ENCODE measurements at places on chromosomes 2 and 18.

DNA sequence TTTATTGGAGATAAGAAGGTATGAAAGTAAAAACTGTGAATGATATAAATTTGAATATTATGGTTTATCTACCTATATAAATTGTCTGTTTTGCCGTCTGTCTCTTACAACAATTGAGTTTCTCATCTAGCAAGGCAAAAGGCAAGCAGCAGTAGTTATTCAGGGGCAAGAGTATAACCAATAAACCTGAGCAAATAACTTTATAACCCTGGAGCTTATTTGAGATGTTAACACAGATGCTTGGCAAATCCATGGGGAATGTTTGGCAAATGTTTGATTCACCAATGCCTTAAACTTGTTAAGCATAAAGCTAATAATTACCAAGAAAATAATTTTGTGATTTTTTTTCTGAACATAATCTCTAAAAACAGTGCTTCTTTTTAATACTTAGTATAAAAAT is 9.9 kb upstream of the EPHA4 start:
- DNase-seq: no peak
- H3K27me3 ChIP-seq: no peaks in the 10 kb centered on the region
- H3K4me3 ChIP-seq: no peak overlapping the region
- no peak overlapping the region for H3K27ac ChIP-seq
- no peaks in the 10 kb centered on the region for H3K36me3 ChIP-seq

DNA sequence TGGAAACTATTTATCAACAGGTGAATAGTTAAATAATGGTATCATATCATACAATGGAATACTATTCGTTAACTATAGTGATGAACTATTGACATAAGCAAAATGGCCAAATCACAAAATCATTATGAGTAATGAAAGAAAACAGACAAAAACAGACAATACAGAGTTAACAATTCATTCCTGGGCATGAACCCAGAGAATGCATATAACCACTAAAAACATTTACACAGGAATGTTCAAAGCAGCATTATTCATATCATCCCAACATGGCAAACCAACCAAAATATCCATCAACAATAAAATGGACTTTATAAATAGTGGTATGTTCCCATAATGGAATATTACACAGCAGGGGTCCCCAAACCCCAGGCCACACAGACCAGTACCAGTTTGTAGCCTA is 131.2 kb upstream of the CYP1B1 start:
- no peaks in the 10 kb centered on the region for H3K36me3 ChIP-seq
- DNase-seq: no peak
- H3K27me3 ChIP-seq: no peaks in the 10 kb centered on the region

GRCh38 chr2:201622306-201622970 is 20.9 kb downstream of the TMEM237 start:
- H3K27me3 ChIP-seq: no peaks in the 10 kb centered on the region
- no peak overlapping the region for H3K4me3 ChIP-seq
- no peak overlapping the region for H3K27ac ChIP-seq
- peaks cover 34% of the 10 kb centered on the region for H3K36me3 ChIP-seq

GRCh38 chr2:121205321-121205942 is 79.6 kb downstream of the TFCP2L1 start:
- no peak for DNase-seq
- H3K27ac ChIP-seq: no peak overlapping the region
- H3K4me3 ChIP-seq: no peak overlapping the region
- no peaks in the 10 kb centered on the region for H3K27me3 ChIP-seq

DNA sequence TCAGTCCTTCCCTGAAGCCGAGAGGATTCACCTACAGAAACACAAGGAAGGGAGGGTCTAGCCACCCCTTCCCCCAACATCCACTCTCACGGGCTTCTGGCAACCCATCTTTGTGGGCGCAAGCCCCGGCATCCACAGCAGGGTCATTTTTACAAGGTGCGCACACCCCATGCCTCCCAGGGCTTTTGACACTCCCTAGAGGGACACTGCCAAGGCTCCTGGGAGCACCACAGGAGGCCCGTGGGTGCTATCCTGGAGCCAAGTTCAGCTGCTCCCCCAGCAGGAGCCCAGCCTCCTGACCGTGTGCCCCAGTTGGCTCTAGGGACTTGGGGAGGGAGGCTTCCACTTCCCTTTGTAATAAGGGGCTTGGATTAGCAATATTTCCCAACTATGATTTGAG is 251.6 kb downstream of the TNS1 start:
- peaks cover 9% of the 10 kb centered on the region for H3K27me3 ChIP-seq
- H3K27ac ChIP-seq: no peak overlapping the region
- no peak overlapping the region for H3K4me3 ChIP-seq
- H3K36me3 ChIP-seq: no peaks in the 10 kb centered on the region
- no peaks in the 10 kb centered on the region for H3K4me1 ChIP-seq
- peak; percentile 26 for DNase-seq
